H9 (cell line): ENCODE measurements at places on chromosomes 6 and 20. TPM values are rescaled to one million over a fixed set of nuclear protein-coding genes. Genes with fewer than 3 reads are reported as not detected.

Gene JAG1
- total RNA-seq = 54.0 and 58.1 TPM in 2 replicates

DNA sequence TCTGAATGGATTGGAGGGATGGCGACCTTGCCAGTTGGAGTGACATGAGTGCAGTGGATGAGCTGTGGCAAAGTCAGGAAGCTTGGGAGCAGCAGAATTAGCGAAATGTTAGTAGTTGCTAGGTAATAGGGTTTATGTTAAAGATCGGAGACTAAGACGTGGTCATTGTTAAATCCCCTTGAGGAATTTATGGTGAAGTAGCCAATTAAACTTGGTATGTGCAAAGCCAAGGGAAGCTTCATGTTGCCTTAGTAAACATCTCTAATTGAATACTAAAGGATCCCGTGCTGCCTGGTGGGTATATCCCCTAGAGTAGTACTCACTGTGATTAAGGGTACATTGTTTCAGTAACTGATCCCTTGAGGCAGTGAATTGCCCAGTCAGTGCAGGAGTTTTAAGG, 106.0 kb downstream of the PRIM2 start:
- DNase-seq = peak; percentile 69

- DNase-seq = no peak
These were observed 30.2 kb upstream of the MAN1A1 start for GRCh38 chr6:119379809-119380208.

- no peak for DNase-seq
These were observed 395.1 kb upstream of the SASH1 start for GRCh38 chr6:147947521-147947920.

- no peak for DNase-seq
These were observed 39.6 kb downstream of the SLX4IP start for GRCh38 chr20:10474606-10475184.

- DNase-seq = no peak
These were observed 13.4 kb downstream of the SLC52A3 start for GRCh38 chr20:754904-755303.

- no peak for DNase-seq
These were observed 1.2 kb upstream of the TSPO2 start for GRCh38 chr6:41040940-41041536.

- DNase-seq = peak; percentile 50
These were observed 5.9 kb downstream of the NHSL1 start for GRCh38 chr6:138493413-138493812.

GRCh38 chr6:64955435-64955848, 751.6 kb downstream of the EYS start:
- no peak for DNase-seq

DNA sequence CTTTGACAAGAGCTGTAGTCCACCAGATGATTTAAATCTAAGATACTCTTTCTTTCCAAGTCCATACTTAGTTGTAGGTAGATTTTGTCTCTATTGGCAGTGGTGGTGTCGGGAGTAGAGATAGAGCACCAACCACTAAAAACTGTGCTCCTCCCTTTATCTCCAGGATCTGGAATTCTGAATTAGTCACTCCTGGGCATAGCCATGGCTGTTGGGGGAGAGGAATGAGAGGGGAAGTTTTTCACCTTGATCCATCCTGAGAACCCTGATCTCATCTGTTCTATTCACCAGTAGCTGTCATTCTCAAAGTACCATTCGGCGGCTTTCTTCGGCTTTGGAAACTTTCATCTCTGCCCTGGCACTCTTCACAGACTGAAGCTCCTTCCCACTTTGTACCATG, 35.6 kb upstream of the NKX2-4 start:
- DNase-seq = no peak

- no peak for DNase-seq
These were observed 78.7 kb upstream of the MYL9 start for GRCh38 chr20:36462440-36463211.

Gene NOTCH4
- 2.1 and 2.3 TPM in 2 replicates for total RNA-seq

GRCh38 chr20:47576516-47577033, 74.9 kb downstream of the NCOA3 start:
- no peak for DNase-seq

DNA sequence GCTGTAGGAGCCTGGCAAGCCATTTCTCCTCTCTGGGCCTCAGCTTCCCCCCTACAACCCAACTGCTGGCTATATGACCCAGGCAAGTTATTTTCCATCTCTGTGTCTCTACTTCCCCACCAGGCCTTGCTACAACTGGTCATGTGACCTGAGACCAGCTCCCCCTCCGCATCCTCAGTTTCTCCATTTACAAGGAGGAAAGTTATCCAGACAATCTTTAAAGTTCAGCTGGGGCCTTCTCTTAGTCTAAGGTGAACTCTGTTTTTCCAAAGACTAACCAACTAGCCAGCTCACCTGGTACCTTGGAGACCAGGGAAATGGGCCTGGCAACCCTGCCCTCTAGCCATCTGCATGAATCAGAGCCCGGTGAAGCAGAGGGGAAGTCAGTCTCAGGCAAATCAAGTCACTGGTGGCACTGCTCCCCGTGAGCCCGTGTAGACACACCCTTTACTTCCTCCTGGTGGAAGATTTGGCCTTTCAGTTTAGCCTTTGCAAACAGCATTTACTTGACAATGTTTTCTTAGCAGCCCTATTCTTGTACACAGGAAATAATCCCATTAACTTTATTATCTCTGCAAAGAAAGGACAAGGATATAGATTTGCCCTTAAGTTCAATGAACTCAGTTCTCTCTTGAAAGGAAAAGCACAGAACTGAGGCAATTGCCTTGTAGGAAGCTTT, 157.7 kb downstream of the VEGFA start:
- DNase-seq = no peak

DNA sequence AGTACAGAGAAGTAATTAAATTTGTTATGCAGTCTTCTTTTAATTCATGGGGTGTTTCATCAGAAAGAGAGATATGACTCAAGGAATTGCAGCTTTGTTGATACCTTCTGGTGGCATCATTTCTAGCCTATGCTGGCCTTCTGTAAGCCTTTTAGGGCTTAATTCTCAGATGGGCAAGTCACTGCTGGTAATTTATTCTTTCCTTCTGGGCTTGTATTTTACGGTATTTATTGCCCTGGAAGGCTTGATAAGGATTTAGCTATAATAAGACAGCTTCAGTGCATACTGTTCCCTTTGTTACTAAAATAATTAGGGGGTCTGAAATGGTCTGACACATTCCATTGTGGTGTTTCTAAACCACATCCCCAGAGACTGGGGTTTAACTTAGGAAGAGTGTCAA, 57.9 kb upstream of the EMILIN3 start:
- no peak for DNase-seq

Gene PLCB4
- 8.4 and 10.1 TPM in 2 replicates for total RNA-seq

GRCh38 chr6:51616243-51616642, 471.2 kb downstream of the PKHD1 start:
- no peak for DNase-seq

Gene CALHM4
- not detected in 2 replicates for total RNA-seq

Gene VSX1
- not detected in 2 replicates for total RNA-seq

DNA sequence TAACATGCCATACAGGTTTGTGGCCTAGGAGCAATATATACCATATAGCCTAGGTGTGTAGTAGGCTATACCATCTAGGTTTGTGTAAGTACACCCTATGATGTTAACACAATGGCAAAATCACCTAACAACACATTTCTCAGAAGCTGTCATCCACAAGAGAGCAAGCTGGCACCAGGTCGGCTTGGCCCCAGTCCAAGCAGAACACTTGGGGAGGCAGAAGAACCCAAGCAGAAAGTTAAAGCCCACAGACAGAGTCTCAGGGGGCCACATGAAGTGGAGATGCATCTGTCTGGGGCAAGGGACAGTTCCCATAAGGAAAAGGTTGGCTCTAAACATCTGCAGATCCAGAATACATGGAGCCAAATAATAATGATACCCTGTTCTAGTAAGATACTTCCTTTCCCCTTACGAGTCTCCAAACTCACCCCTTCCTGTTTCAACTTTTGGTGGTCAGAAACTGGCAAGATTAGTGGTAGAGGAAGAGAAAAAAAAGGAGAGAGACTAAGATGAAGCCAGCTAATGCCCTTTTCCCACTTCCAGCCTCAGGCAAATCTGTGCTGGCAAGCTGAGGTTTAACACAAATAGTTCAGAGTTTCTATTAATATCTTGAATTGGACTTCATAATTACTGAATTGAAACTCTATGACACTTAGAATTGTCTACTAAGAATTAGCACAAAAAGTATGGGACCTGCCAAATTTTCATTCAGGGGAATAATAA, 29.5 kb downstream of the TCF21 start:
- no peak for DNase-seq

- DNase-seq = no peak
These were observed 62.9 kb downstream of the MRPL14 start for GRCh38 chr6:44064089-44064947.

DNA sequence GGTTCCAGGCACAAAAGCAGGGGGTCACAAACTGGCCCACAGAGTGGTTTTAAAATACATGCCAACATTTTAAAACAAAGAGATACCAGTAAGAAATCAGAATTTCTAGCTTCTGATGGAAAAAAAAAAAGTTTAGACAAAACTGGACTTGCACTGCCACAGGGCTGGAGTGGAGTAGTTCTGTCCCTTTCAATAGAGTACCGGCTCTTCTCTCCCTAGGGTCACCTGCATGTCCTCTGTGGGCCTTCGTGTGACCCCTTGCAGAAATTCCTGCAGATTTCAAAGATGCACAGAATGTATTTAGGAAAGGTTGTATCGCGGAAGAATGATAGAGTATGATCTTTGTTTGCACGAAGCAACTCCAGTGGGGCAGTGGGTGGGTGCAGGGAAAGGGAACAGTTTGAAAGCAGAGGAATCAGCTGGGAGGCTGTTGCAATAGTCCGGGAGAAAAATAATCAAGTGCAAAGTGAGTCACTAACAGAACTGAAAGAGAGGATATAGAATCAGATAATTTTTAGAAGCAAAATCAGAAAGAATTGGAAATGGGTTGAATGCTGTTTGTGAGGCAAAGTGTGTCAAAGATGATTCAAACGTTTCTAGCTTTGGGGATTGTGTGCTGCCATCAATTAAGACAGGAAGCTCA, 97.3 kb upstream of the STXBP5 start:
- no peak for DNase-seq

Gene CD24
- total RNA-seq = 1,507 and 1,551 TPM in 2 replicates

DNA sequence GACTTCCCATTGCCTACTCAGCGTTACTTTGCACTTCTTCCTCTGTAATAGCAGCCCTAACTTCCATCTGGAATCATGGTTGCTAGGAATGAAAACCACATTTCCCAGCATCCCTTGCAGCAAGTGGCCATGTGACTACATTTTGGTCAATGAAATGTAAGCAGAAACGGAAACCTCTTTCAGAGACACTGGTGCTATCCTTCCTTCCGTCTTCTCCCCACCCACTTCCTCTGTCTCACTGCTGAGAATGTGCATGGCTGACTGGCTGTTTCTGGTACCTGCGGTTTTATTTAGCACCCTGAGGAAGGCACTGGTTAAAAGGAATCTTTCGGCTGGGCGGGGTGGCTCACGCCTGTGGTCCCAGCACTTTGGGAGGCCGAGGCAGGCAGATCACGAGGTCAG, 107.4 kb downstream of the SCML4 start:
- peak; percentile 59 for DNase-seq

- DNase-seq = no peak
These were observed 123.0 kb downstream of the UTRN start for GRCh38 chr6:144408161-144408560.

DNA sequence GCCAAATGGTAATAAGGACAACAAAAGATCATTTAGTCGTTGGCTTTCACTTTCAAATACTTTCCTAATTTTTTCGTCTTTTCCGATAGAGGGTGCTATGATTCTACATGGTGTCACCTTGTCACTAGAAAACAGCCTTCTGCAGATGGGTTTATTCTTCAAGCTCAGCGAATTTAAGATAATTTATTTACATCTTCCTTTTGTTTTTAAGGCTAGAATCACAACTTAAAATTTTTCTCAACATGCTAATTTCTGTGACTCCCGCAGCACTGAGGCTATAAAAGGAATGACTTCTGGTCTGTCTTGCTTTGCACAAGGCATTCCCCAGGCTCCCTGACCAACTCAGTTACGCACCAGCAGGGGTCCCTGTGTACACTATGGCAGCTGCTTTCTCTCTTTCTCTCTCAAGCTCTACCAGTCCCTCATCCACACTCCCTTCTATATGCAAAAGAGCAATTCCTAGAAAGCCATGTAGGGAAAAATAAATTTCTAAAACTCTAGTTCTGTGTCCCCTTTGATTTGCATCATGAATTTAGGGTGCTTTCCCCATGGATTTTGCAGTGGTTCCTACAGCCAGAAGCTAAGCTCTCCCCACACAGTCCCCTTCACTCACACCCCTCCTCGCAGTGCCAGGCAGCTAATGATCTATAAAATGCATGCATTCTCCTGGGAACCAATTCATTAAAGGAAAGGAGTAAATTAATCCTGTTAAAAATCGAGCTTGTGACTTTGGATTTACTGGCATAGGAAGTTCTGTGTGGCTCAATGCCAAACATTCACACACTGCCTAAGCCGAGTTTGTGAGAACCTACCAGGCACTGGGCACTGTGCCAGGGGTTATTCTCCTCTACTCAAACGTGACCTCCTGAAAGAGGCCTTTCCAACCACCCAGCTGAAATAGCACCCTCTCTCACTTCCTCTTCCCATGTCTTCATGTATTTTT, 74.5 kb downstream of the DCDC2 start:
- peak; percentile 76 for DNase-seq

- DNase-seq = no peak
These were observed 7.2 kb downstream of the KIF16B start for GRCh38 chr20:16566080-16566479.

Gene PRR3
- total RNA-seq = 15.8 and 17.0 TPM in 2 replicates

- DNase-seq = no peak
These were observed 301 bp downstream of the PPP1R3D start for GRCh38 chr20:59939879-59940128.

DNA sequence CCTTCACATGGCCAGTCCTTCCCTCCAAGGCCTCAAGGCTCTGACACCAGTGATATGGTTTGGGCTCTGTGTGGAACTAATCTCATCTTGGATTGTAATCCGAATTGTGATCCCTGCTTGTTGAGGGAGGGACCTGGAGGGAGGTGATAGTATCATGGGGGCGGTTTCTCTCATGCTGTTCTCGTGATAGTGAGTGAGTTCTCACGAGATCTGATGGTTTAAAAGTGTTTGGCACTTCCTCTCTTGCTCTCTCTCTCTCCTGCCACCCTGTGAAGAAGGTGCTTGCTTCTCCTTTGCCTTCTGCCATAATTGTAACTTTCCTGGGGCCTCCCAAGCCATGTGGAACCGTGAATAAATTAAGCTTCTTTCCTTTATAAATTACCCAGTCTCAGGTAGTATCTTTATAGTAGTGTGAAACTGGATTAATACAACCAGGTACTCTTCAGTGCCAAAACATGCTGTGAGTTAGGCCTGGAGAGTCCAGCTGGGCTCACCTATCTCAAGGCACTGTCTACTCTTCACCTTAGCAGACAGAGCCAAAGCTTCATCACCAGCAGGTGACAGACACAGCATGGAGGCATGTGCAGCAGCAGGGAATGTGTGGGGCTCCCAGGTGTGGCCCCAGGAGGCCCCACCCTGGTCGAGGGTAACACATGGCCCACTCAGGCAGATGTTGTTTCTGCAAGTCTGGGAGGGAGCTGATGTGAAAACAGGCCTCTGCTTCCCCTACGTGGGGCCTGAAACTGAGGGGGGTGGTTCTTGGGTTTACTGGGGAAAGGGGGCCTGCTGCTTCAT, 97.5 kb upstream of the CDYL start:
- DNase-seq = no peak

Gene SLC22A1
- 0.39 and 0.50 TPM in 2 replicates for total RNA-seq

GRCh38 chr6:51265426-51265825, 446.8 kb downstream of the TFAP2B start:
- no peak for DNase-seq

GRCh38 chr6:118354641-118355040, 193.5 kb upstream of the PLN start:
- DNase-seq = no peak
